Suppressor macrophage treated with lipopolysaccharide for 4 hours (primary cell): ENCODE measurements at places on chromosomes 5 and 9.
A peak's percentile ranks its signal among the peaks of the same experiment; 100 is the strongest.

DNA sequence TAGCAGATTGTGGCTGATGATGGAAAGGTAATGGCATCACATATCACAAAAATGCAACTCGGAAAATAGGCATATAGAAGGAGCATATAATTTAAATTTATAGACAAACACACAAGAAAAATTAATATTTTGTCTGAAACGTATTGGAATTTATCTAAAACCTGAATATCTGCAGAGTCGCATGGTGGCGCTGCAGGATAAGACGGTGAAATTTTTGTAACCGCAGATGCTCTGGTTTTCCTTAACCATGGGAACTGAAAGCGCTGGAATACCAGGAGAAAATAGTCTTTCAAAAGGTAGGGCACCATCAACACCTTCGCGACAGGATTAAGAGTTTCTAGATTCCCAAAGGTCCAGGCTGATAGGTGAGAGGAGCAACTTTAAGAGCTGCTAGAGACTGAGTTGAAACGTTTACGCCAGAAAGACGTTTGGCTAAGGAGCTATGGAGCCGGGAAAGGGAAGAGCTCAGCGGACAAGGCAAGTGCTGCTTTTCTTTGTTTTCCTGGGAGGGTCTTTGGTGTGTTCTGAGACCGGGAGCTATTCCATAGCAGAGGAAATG, 11.0 kb upstream of the PCDHB15 start:
- DNase-seq: no peak

DNA sequence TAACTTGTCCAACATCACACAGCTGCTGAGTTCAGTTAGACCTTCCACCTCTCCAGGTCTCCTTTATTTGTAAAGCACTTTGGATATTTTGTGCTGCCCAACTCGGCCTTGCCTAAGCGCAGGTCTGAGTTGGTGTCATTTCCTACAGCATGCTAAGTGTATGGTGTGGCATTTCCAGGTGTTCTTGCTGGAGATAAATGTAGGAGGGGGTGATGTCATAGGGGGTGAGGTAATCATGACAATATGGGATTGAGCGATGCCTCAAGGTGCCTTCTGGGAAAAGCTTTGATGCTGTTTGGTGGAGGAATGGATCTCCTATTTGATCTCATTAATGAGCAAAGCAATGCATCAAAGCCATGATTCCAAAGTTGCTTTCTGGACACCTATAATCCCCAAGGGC, 32.3 kb upstream of the NEURL1B start:
- DNase-seq: no peak

DNA sequence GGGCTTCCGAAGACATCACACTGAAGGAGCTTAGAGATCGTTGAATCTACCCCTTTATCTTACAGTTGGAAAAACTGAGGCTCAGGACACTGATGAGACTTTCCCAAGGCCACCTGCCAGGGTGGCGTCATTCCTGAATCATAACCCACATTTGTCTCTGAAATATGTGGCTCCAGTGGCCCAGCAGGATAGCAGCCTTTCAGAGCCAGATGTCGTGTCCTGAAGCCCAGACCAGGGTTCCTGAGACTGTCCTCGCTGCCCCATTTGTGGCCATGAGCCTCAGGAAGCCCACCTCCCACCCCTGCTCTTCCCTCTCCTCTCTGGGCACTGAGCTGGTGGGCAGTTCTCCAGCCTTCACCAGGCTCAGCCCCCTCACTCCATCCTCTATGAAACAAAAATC, 2.4 kb downstream of the HMCN2 start:
- no peak for DNase-seq

GRCh38 chr9:123742009-123742767, 187.7 kb downstream of the DENND1A start:
- no peak for DNase-seq

DNA sequence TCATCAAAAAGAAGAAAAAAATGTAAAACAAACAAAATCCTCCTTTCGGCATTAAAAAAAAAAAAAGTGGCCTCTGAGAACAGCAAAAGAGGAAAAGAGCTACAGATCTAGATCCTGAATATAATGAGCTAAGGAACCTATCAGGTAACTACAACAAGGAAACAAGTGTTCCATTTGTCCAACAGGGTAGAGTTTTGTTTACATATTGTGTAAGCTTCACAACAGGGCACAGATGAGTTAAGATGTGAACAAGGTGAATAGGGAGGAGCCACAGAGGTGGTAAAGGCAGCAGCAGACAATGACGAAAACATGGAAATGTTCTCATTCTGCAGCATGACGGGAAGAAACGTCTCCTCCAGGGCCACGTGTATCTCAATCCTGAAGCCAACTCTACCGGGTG, 14.4 kb downstream of the ELP1 start:
- DNase-seq: no peak

DNA sequence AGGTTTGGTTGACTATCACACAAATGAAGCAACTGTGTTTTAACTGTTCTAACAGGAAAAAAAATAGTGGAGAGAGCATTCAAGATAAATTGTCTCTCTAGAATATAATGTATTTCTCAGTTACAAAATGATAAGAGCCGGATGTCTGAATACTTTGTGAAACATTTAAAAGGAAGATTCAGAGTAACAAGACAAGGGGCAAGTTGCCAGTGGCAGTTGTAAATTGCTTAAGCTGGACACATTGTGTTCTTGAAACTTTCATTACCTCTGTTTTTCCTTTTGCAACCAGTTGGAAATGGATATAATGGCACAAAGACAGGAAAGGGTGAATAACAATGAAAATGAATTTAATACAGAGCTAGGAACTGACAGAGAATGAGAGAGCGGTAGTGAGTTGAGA, 15.2 kb upstream of the TBCA start:
- DNase-seq: no peak

DNA sequence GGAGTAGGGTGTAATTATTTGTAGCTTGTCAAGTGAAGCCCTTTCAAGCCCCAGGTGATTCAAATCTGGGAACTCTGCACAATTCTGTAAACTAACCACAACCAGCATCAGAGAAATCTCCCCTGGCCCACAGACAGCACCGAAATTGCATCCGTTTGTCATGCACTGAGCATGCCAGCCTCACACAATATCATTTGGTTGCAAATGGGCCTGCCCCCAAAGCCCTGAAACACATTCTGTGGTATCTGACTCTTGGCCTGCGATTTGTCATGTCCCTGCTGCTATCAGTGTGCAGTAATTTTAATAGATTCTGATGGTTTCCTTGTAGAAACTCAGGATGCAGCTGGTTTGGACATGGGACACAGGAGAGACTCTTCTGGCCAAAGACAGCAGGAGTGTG, 35.3 kb downstream of the SNX24 start:
- DNase-seq: no peak

- DNase-seq: no peak
Observed at GRCh38 chr9:13001989-13002580, 227.3 kb downstream of the LURAP1L start.

GRCh38 chr5:112010475-112010874, 253.5 kb upstream of the NREP start:
- DNase-seq: peak; percentile 17

- peak; percentile 83 for DNase-seq
Observed at GRCh38 chr5:91182763-91183162, 200.4 kb downstream of the ARRDC3 start.

GRCh38 chr5:78886341-78887230, 98.5 kb downstream of the ARSB start:
- no peak for DNase-seq

- DNase-seq: peak; percentile 46
Observed at GRCh38 chr5:90612919-90613318, 54.3 kb downstream of the ADGRV1 start.
